ENCODE measurements at places on chromosomes 6 and 20.

DNA sequence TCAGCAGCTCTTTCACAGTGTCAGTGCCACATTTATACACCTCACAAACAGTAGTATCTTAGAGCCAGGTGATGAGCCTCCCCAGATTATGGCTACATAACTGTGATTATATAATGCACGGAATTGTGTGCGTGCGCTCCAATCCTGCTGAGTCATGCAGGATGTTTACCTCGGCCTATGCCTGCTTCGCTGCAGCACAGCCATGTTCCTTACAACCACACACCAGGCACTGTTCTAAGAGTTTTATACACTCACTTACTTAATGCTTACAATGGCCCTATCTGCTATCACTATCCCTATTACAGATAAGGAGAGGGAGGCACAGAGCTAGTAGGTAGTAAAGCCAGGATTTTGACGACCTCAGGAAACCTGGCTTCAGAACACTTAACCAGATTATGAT, 7.3 kb downstream of the ZKSCAN3 start:
- no peak for DNase-seq

DNA sequence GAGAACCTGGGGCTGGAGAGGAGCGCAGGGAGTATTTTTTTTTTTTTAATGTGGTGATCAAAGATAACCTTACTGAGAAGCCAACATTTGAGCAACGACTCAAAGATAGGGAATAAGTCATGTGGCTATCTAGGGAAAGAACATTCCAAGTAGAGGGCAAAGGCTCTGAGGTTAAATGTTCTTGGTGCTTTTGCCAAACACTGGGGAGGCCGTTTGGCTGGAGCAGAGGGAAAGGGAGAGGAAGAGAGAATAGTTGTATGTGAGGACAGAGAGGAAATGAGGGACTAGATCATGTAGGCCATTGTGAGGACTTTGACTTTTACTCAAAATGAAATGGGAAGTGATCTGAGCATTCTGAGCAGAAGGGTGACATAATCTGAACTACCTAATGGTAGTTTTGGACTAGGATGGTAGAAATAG, 27.8 kb downstream of the ACSS2 start:
- no peak for DNase-seq

GRCh38 chr20:62975812-62976508, 23.5 kb downstream of the SLC17A9 start:
- DNase-seq = no peak

DNA sequence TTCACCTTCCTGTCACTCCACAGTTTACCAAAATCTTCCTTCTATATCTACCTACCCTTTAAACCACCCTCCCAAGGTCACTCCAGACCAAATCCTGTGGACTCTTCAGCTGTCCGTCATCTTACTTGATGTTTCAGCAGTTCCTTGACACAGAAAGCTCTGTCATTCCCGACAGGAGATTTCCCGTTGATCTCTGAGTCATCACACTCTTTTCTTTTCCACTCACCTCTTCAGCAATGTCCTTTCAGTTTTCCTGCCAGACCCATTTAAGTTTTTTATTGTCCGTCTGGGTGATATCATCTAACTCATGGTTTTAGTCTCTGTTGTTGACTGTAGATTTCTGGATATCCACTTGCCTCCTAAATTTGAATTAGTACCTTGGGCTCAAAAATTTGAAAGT, 69.9 kb upstream of the SCGN start:
- DNase-seq = no peak

- DNase-seq = peak; percentile 61
Observed at GRCh38 chr6:7107578-7108195, at the start of gene RREB1. RREB1 (plus strand) TSS chr6:7107961; CDS start chr6:7181912, 73,951 bp downstream.

DNA sequence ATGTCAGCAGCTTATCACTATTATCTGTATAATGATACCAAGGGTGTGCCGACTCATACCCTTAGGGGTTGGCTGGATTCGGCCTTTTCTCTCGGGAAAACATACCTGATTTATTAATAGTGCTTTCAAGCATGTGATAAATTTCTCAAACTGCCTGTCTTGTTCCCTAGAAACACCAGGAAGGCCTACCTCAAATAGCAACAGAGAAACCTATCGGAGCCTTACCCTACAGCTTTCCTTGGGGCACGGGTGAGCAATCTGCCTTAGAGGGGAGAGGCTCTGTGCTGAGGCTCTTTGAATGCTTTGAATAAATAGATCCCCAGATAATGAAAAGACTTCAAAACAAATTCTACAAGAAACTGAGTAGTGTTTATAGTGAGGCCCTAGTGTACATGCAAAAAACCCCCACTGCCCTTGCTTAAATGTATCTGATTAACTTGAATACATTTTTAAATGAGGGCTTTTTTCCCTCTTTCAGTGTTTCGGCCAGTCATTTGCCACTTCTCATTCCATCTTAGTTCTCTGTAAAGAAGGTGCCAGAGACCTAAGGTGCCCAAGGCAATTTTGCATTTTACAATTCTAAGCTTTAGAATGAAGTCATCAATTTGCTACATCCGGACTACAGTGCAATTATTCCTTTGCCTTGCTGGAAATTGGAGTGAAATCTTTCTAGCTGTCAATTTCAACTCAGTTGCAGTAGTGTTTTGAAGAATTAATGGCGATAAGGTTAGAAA, 320.1 kb downstream of the ESR1 start:
- DNase-seq = no peak

DNA sequence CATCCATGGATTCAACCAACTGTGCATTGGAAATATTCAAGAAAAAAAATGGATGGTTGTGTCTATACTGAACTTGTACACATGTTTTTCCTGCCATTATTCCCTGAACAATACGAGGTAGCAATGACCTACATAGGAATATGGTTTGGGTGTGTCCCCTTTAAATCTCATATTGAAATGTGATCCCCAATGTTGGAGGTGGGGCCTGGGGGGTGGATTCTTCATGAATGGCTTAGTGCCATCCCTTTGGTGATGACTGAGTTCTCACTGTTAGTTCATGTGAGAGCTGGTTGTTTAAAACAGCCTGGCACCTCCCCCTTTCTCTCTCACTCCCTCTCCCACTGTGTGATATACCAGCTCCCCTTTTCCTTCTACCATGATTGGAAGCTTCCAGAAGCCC, 139.8 kb upstream of the BACH2 start:
- no peak for DNase-seq

- DNase-seq = no peak
Observed at GRCh38 chr20:38888059-38888831, 38.0 kb upstream of the FAM83D start.

DNA sequence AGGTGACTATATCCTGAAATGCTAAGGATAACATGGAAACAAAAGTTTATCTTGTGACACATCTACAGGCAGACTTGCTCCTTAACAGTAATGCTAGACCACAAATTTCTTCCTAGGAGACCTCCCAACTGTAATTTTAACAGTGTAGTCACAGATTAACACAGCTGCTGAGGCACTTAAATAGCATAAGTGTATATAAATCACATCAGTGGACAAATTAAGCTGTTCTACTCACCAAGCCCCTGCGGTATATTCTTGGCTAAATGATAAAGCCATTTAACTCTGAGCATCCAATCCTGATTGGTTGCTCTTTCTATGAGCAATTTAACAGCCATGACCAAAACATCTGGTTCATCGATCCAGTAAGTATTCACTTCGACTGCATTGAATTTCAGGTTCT, 73.3 kb upstream of the LYRM2 start:
- no peak for DNase-seq

DNA sequence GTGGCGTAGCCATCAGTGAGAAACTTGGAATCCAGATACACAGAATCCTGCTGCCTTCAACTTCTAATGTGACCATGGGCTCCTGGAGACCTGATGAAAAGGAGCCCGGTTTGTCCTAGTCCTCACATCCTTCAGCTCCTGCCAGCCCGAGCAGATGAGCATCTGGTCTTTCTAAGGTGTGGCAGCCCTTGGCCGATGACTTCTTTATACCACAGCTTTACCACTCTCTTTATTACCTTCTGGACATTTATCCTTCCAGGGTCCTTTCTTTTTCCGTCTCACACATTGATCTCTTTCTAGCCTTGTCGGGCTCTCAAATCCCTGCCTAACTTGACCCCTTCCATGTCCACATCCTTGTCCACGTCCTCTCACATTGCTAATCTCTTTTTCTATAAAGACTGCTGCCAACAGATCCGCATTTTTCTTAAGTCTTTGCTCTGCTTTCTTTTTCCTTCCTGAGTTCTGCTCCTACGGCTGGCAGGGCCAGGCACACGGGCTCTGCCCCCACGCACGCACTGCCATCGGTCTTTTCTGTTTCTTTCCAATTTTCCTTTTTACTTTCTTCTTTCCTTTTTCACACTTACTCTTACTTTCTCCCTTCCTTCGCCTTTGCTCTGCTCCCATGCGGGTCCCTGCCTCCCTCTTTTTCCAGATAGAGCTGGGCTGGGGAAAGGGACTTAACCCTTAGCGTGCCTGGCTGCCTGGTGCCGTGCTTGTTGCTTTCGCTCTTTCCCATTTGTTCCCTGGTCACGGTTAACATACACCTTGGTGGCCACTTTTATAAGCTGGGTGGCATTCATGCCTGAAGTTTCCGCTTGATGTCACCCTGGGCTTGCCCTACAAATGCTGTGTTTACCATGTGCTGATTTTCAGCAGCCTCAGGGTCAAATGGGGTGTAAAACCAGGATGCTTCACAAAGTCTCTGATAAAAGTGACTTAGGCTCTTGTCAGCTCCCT, 9.4 kb upstream of the GMPR start:
- DNase-seq = no peak

- DNase-seq = no peak
Observed at GRCh38 chr6:130622142-130622541, 205.1 kb upstream of the SMLR1 start.

Measured in activated CD4-positive, alpha-beta T cell treated with anti-CD3 and anti-CD28 coated beads, Interleukin-2, amount 10 ng/mL, durations not matched to agents 7 days and 5 days (primary cell).